Stimulated activated CD4-positive, alpha-beta T cell treated with anti-CD3 and anti-CD28 coated beads, Interleukin-1b, Interleukin-23, amount 100 ng/mL, for 4 hours (primary cell): ENCODE measurements at places on chromosomes 3 and 15.

DNA sequence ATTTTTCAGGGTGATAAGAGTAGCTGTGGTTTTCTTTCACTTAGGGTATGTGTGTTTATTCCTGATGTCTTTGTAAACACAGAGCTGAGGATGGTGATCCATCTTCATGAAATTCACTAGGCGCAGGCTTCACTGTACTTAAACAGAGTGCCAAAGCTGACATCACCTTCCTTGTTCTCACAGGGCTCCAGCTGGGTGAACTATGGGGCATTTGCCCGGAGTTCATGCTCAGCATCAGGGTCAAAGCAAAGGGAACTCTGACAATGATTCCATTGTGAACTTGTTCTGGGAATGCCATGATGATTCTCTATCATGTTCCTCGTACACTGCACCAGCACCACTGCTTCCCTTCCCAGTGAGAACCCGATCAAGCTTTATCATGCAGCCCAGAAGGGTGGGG lies 184.8 kb upstream of the P2RY1 start:
- DNase-seq, result no peak

DNA sequence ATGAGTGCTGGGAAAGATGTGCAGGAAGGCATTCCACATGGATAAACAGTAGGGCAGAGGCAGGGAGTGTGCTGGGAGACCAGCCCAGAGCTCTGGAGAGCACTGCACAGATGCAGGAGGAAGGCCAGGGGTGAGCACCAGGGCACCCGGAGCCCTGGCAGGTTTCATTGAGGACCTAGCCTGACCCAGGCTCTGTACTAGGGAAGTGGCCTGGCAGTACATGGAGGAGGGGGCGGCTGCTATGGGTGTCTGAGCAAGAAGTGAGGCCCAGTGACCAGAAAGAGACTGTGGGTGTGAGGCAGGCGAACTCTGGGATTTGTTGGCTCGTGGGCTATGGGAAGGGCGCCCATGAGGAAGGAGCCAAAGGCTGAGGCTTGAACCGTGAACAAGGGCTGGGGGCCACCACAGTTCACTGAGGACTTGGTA lies 139.1 kb downstream of the DNAJB8 start:
- no peak for DNase-seq

- DNase-seq, result no peak
Measured at GRCh38 chr3:36257158-36257852, 123.0 kb upstream of the STAC start.

- no peak for DNase-seq
Measured at GRCh38 chr3:179450901-179451264, 387 bp downstream of the GNB4 start.

DNA sequence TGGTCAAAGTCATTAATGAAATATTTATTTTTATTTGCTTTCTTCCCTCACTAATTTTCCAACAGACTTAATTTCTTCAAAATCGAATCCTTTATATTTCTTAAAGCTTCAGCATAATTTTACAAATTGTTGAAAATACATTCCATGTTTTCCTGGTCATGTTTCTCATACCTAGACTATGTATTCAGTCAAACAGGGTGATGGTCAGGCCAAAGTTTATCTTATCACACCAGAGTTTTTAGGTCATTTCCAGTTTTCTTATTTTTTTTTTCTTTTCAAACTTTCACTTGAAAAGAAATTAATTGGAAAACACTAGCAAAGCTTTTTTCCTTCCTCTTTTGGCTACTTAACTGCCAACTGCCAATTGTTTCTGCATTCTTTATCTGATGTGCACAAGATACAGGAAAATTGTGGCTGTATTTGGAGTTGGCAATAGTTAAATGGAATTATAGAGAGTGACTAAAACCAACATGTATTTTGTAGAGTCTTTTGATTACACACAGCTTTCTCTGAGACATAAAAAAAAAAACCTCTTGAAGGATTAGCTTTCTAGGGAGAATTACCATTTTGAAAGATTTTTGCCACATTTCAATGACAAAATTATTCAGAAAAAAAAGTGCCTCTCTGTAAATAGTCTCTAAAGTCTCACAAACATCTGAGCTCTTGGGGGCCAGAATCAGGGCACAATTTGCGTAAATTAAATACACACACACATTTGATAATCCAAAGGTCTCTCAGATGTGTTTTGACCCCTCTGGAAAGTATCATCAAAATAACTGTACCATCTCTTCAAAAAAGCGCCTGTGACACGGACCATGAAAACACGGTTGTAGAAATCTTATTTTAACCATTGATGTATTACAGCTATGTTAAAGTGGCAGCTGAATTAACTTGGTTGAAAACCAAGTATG lies 603.2 kb upstream of the KCNMB2 start:
- DNase-seq, result no peak

DNA sequence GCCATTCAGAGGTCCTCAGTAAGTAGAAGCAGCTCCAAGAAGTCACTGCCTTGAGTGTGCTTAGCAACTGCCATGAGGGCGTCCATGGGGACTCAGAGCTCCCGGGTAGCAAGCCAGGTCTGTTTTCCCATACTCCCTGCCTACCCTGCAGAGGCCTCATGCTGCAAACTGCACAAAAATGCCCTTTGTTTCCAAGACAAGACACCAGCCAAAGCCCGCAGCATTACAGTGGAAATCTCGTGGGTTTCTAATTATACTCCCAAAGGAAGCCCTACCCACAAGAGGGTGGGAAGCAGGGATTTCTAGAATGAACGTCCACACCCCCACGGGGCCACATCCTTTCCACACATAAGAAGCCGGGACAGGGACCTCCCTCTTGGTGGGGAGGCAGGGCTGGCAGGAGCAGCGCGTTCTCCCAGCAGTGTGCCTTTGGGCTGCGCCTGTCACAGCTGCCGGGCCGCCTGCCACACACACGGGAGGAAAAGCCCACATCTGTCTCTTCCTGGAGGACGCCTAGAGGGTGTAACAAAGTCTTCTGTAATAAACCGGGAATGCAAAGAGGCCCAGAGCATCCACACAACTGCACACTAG lies 31.1 kb downstream of the FAM174B start:
- DNase-seq, result no peak
